ENCODE measurements at places on chromosomes 4 and X.
A peak's percentile ranks its signal among the peaks of the same experiment; 100 is the strongest.

GRCh38 chr4:173247321-173247720 is 78.7 kb downstream of the GALNT7 start:
- no peak for DNase-seq

DNA sequence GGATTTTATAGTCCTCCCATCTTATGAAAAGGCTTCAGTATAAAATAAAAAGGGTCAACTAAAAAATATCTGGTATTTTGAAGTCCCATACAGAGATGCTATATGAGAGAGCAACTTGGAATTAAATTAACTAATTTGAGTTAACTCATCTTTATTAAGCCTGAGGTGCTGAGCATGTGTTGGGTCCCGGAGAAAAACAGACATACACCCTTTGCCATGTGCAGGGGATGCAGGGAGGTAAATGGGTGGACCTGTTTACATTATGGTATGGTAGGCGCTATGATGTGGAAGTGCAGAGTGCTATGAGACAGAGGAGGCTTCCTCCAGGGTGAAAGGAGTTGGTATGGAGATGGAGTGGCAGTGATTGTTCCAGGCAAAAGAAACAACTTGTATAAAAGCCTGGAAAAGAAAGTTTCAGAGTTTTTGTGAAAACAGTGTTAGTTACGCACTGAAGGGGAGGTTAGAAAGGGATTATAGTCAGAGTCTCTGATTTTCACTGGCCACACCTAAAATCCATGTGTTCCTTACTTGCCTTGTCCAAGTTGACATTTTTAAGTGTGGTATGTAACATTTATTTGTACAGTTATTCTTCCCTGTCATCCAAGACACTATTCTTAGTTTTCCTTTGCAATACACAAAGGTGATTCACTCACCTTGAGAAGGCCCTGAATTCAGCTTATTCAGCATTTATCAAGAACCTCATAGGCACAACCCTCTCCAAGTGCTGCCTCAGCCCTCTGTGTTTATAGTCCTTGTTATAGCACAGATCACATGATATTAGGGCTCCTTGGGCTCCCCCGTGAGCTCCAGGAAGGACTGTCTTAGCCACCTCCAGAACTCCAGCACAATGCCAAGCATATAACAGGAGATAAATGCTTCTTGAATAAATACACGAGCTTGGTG is 152.0 kb downstream of the RASL11B start:
- no peak for DNase-seq

DNA sequence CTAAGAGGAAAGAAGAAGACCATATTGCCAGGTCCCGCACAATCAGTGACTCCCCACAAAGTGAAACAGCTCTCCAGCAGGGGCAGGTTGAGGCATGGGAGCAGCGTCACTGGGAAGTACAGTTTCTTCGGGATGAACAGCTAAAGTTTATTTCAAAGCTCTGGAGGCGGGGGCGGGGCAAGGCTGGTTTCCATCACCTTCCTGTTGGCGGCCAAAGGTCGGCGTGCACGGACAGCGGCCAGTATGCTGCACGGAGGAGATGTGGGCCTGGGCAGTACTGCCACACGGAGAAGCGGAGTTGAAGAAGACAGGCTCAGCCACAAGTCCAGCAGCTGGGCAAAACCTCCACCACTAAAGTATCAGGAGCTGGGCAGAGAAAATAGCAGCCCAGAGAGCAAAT is 951 bp upstream of the ZNF518B start:
- no peak for DNase-seq

GRCh38 chrX:46645614-46646013 is 72.0 kb downstream of the CHST7 start:
- no peak for DNase-seq

GRCh38 chr4:150385606-150386005 is 196.3 kb upstream of the MAB21L2 start:
- no peak for DNase-seq

DNA sequence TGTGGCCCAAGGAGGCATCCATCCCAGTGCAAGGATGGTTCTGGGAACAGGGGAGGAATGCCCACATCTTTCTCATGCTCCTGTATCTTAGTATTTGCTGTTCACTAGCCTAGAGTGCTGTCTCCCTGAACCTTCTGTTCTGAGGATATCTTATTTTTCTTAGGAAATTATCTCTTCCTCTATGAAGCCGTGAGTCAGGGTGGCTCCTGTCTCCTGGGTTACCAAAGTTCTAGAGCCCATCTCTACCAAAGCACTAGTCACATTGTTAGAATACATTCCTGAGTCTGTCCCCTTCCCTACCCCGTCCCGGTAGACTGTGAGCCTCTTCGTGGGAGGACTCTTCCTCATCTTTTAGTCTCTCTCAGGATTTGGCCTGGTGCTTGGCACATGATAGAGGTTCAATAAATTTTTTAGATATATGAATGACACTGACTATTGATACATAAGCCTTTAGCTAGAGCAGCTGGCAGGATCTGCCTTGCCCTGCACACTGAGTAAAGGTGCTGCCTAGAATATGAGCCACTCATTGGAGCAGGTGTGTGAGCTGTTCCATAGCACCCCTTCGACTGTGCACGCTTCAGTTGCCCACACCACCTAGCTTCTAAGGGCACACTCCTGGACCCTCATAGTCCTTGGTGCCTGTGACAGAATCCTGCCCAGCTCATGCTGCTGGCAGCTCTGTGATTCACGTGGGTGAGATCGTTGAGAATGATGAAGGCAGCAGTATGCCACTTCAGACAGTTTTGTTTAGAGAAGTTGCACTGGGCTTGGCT is 13.3 kb downstream of the CXCR3 start:
- DNase-seq, result no peak

DNA sequence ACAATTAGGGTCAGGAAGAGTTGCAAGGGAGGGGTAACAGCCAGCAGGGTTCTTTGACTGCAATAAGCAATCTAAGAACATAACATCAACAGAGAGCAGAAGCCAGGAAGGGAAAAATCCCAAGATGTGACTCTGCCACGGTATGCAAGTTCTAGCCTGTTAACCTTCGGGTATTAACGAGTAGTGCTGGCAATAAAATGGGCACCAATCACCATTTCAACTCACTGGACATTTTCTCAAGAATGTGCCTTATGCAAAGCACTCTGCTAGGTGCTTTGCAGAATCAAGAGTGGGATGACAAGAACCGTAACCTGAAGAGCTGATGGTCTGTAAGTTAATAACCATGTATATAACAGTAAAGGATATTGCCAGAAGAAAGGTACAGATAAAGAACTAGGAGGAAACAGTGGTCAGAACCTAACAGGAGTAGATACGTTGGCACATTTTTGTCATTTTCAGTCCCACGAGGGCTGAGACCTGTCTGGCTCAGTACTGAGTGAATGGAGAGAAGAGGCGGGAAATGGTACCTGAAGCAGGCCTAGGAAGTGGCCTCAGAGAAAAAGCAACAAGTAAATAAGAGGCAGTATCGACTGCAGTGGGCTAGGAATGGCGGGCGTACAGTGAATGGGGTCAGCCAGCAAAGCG is 2.7 kb downstream of the ELOVL6 start:
- DNase-seq, result no peak

GRCh38 chr4:21470535-21470934 is 478.0 kb downstream of the KCNIP4 start:
- no peak for DNase-seq

- no peak for DNase-seq
These were observed 9.4 kb downstream of the TCEANC start for GRCh38 chrX:13662355-13662791.

DNA sequence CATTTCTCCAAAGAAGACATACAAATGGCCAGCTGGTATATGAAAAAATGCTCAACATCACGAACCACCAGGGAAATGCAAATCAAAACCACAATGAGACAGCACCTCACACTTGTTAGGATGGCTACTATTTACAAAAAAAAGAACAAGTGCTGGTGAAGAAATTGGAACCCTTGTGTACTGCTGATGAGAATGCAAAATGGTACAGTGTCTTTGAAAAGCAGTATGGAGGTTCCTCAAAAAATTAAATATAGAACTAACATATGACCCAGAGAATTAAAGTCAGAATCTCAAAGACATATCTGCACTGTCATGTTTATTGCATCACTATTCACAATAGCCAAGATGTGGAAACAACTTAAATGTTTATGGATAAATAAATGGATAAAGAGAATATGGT is 20.9 kb downstream of the PAGE4 start:
- DNase-seq, result no peak

DNA sequence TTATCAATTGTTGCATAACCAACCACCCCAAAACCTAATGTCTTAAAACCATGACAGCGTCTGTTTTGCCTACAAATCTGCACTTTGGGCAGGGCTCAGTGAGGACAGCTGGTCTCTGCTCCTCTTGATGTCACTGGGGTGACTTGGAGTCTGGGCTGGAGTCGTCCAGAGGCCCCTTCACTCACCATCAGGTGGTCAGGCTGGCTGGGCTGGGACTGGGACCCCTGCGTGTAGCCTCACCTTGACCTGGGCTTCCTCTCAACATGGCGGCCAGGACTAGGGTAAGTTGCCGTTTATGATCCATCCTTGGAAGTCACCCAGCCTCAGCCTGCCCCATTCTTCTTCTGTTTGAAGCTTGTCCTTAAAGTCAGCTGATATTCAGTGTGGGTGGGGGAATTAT is 116.8 kb upstream of the NKX1-1 start:
- DNase-seq, result no peak

DNA sequence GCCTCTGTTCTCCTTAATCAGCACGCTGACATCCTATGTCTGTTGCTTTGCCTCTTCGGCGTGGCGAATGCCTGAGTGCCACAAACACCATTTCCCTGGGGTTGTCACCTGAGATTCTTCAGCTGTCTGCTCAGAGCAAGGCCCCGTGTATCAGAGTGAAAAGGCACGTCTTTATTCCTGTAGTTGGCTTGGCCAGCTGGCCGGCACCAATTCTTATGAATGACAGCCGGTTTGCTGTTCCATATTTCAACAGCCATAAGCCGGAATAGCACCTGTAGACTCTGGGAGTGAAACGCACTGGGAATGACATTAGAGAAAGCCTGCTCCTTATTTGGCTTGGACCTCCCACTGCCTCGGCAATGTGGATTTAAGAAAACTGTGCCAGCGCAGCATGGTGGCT is 89.3 kb downstream of the MGST2 start:
- no peak for DNase-seq

DNA sequence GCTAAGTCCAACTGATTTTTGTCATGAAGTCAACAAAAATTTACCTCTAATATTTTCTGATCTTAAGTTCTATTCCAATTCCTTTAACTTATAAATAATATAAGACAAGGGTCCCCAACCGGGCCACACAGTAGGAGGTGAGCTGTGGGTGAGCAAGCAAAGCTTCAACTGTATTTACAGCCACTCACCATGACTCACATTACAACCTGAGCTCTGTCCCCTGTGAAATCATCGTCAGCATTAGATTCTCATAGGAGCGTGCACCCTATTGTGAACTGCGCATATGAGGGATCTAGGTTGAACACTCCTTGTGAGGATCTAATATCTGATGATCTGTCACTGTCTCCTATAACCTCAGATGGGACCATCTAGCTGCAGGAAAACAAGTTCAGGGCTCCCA is 227.4 kb downstream of the MAPK10 start:
- DNase-seq, result no peak

- DNase-seq, result peak; percentile 44
These were observed 222.6 kb downstream of the SPIN4 start for GRCh38 chrX:63128509-63128908.

DNA sequence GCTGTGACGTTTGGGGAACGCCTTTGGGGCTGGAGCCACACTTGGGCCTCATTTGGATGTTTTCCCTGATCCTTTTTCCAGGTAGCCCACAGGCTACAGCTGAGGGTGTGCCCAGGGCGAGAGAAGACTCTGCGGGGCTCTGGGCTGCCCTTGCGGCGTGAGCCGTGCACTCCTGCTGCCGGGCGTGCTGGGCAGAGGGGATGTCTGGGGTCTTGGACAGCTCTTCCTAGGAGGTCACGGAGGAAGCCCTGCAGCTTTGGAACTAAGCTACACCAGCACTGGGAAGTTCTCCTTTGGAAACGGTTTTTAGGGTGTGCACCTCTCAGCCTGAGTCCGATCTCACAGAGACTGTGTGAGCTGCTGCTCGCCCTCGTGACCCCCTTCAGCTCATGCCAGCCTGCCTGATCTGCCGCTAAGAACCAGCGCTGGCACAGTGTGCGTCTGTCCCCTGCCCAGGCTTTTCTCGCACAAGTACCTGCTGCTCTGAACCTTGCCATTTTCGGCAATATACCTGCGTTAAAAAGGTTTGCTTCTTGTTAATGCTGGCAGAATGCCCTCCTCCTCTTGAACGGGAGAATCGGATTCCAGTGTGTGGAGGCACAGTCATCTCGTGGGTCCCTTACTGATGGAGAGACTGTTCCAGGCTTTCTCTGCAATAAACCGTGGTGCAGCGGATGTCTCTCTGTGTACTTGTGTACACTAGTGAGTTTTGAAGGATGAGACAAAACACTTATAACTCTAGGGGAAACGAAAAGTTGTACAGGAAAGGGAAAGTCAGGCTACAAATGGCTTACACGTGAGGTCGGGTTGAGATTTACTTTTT is 14.3 kb downstream of the MSANTD1 start:
- no peak for DNase-seq

- DNase-seq, result peak; percentile 59
These were observed 41.2 kb downstream of the LONRF3 start for GRCh38 chrX:119015407-119016237.

- peak; percentile 49 for DNase-seq
These were observed 56.7 kb downstream of the TSPAN5 start for GRCh38 chr4:98601708-98602107.

- DNase-seq, result no peak
These were observed 41.2 kb upstream of the SMAD1 start for GRCh38 chr4:145440292-145441007.

DNA sequence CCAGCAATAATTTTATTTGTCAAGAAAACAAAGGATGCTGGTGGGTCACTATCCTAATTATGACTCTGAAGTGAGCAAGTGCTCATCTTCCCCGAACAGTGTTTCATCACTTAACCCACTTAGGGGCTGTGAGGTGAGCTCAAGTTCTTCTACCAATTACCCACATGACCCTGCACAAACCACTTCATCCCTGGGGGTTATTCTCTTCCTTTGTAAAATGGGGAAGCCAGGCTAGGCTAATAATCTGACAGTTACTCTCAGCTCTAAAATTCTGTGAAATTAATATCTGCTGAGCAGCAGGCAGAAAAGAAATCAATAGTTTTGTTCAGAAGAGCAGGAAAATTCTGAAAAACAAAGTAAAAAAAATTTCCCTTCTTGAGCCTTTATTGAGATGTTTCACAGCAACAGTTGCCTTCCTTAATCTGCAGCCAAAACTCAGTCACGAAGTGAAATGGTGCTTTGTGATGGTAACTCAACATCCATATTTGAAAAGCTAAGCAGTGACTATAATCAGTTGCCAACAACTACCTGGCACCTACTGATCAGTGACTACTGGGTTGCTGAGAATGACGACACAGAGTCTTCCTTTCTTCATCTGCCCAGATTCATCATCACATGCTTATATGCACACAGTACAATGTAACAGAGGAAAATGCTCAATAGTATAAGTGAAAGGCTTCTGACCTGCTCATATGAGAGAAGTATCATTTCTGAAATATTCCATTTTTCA is 24.1 kb downstream of the ATP8A1 start:
- no peak for DNase-seq

GRCh38 chr4:126513596-126513995 is 1119.2 kb upstream of the INTU start:
- DNase-seq, result no peak

GRCh38 chrX:43861750-43862149 is 20.5 kb downstream of the MAOB start:
- no peak for DNase-seq

Measured in activated T-cell treated with anti-CD3 and anti-CD28 coated beads, Interleukin-2, amount 50 U/mL, for 48 hours (primary cell).